Activated CD4-positive, alpha-beta T cell treated with anti-CD3 and anti-CD28 coated beads for 36 hours (primary cell): ENCODE measurements at places on chromosomes 3 and 15. TPM values are rescaled to one million over a fixed set of nuclear protein-coding genes. Genes with fewer than 3 reads are reported as not detected.

DNA sequence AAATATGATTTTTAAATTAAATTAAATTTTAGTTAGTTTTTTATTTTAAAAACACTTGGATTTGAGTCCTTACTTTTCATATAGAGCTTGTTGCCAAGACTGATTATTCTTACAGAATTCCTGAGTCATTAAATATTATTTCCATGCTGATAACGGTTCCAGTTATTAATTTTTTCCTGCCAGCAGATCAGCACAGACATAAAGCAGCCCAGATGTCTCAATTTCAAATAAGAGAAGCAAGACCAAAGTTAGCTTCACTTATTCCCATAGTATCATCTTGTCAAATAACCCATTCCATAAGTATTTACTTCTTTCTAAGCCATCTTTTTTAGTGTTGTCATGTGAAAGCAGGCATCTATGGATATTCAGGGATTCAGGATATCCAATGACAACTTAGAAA lies 75.3 kb downstream of the SSR3 start:
- H3K4me3 ChIP-seq, result no peak overlapping the region
- no peaks in the 10 kb centered on the region for H3K36me3 ChIP-seq
- H3K27ac ChIP-seq, result no peak overlapping the region
- peaks cover 9% of the 10 kb centered on the region for H3K27me3 ChIP-seq
- no peak for DNase-seq

DNA sequence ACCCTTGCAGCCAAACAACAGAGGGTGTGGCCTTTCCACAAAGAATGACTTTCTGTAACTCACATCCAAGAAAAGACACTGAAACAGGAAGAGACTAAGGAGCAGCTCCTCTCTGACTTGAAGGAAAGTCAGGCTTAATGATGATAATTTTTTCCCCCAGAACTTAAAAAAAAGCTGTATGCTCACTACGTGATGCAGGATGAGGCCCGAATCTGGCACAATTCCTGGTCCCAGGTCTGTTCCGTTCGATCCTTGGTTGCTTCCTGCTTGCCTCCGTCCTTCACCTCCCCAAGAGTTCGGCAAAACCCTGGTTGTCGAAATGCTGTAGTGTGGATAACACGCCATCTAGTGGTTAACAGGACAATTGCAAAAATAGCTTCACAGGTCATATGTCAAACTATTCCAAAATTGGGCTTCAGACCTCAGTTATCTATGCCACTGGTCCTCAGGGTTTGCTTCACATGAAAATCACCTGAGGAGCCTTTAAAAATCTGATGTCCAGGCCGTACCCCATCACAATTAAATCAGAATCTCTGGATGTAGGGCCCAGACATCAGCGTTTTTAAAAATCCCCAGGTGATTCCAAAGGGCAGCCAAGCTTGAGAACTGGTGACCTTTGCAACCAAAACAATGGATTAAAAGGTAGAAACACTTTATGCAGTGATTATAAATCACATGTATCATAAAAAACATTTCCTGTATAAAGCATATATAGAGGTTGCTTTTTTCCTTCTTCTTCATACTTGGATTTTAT lies 28.1 kb upstream of the SYNM start:
- peak; percentile 58 for DNase-seq
- peak overlapping the region; percentile 89 for H3K27ac ChIP-seq
- H3K4me3 ChIP-seq, result peak overlapping the region; percentile 65

GRCh38 chr3:169300436-169300835 lies 363.1 kb downstream of the MECOM start:
- no peaks in the 10 kb centered on the region for H3K4me1 ChIP-seq
- no peak overlapping the region for H3K27ac ChIP-seq
- H3K36me3 ChIP-seq, result no peaks in the 10 kb centered on the region
- DNase-seq, result no peak
- H3K4me3 ChIP-seq, result no peak overlapping the region

Gene MTHFS
- 36.1 TPM for total RNA-seq

GRCh38 chr3:157789162-157789561 lies 285.9 kb upstream of the VEPH1 start:
- no peak overlapping the region for H3K4me3 ChIP-seq
- no peaks in the 10 kb centered on the region for H3K4me1 ChIP-seq
- DNase-seq, result no peak
- no peaks in the 10 kb centered on the region for H3K36me3 ChIP-seq
- H3K27ac ChIP-seq, result no peak overlapping the region

DNA sequence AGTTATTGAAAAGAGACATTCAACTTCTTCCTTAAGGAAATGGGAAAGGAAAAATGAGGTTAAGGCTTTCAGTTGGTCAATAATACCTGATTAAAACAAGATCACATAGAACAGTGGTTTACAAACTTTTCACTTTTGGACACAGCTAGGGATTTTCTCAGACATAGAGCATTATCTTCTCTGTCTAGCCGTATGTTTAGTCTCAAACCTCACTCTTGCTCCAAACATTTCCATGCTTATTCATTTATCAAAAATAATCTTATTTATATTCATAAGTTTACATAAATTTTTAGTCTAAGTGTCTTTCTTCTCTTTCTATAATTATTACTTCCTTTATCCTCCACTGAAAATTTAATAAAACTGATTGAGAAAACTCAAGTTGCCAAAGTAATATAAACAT lies 114.2 kb upstream of the AZI2 start:
- no peak overlapping the region for H3K27ac ChIP-seq
- H3K36me3 ChIP-seq, result no peaks in the 10 kb centered on the region
- no peaks in the 10 kb centered on the region for H3K4me1 ChIP-seq
- no peak for DNase-seq
- peaks cover 3% of the 10 kb centered on the region for H3K27me3 ChIP-seq

GRCh38 chr3:52435246-52436101 lies 9.4 kb downstream of the SEMA3G start:
- H3K36me3 ChIP-seq, result no peaks in the 10 kb centered on the region
- H3K27me3 ChIP-seq, result no peaks in the 10 kb centered on the region
- H3K27ac ChIP-seq, result no peak overlapping the region
- no peaks in the 10 kb centered on the region for H3K4me1 ChIP-seq

GRCh38 chr3:185629554-185630181 lies 43.6 kb downstream of the SENP2 start:
- peaks cover 7% of the 10 kb centered on the region for H3K4me1 ChIP-seq
- peaks cover 27% of the 10 kb centered on the region for H3K36me3 ChIP-seq
- DNase-seq, result no peak
- H3K4me3 ChIP-seq, result no peak overlapping the region
- H3K27ac ChIP-seq, result no peak overlapping the region
- no peaks in the 10 kb centered on the region for H3K27me3 ChIP-seq

Gene MORC1
- total RNA-seq, result not detected

DNA sequence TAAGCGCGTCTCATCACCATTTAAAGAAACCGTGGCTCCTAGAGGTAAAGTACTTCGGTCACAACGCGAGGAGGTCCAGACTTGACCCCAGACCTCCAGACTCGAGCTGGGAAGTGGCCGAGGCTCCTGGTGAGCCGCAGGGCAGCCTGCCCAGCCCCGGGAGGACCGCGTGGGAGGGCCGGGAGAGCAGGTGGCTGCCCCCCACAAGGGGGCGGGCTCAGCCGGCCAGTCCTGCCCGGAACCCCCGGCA lies at the start of gene SLC27A2:
Gene SLC27A2, plus strand, starts transcription at position 228 of the 250 bp plus-strand sequence. CDS start 232 bp downstream, outside the sequence.
- peaks cover 7% of the 10 kb centered on the region for H3K36me3 ChIP-seq
- peaks cover 26% of the 10 kb centered on the region for H3K4me1 ChIP-seq
- peak within 1 kb of the TSS; percentile 88 for H3K27ac ChIP-seq
- peaks cover 27% of the 10 kb centered on the region for H3K27me3 ChIP-seq
- peak within 1 kb of the TSS; percentile 85 for H3K4me3 ChIP-seq

Gene CNTN6
- not detected for total RNA-seq

Gene LARP6
- not detected for total RNA-seq

DNA sequence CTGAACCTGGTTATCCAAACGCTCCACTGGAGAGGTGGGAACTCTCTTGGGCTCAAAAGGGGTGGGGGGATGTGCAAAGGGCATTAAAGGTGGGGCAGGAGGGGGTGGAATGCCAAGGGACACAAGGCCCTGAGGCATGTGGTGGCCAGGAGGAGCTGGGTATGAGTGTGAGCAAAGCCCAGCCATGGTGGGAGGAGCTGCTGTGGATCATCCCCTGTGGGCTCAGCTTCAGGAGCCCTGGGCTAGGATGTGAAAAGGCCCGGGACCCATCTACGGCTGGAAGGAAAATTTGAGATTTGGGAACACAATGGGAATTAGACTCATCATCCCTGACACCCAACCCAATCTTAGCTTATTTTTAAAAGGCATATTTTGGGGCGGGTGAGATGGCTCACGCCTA lies 33.3 kb downstream of the MGLL start:
- H3K27ac ChIP-seq, result no peak overlapping the region
- peaks cover 7% of the 10 kb centered on the region for H3K27me3 ChIP-seq
- no peak for DNase-seq
- H3K4me3 ChIP-seq, result no peak overlapping the region
- no peaks in the 10 kb centered on the region for H3K4me1 ChIP-seq

Gene GRAMD1C
- total RNA-seq, result 0.87 TPM

DNA sequence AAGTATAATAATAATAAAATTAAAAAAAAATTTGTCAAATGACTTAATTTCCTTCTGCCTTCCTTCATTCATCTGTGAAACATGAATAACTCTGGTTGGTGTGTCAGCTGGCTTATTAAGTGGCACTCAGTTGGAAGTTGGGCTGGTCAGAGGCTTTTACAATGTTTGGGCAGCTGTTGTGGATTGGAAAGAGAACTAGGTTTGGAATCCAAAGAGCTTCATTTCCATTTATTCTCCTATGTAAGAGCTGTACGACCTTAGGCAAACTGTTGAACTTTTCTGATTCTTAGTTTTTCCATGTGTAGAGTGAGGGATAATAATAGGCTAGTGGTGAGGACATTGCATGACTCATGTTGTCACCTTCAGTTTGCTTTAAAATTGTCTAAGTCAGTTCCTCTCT lies 606.7 kb downstream of the PDCD6IP start:
- no peaks in the 10 kb centered on the region for H3K4me1 ChIP-seq
- H3K27ac ChIP-seq, result no peak overlapping the region
- no peaks in the 10 kb centered on the region for H3K27me3 ChIP-seq

- no peak overlapping the region for H3K27ac ChIP-seq
- H3K4me3 ChIP-seq, result no peak overlapping the region
- no peaks in the 10 kb centered on the region for H3K27me3 ChIP-seq
- H3K4me1 ChIP-seq, result no peaks in the 10 kb centered on the region
Observed at GRCh38 chr3:108565506-108565905, 23.7 kb downstream of the CIP2A start.

Gene TM4SF18
- total RNA-seq, result not detected

GRCh38 chr15:25849157-25849921 lies 13.8 kb downstream of the ATP10A start:
- H3K27me3 ChIP-seq, result no peaks in the 10 kb centered on the region
- peak overlapping the region; percentile 76 for H3K4me3 ChIP-seq
- peaks cover 28% of the 10 kb centered on the region for H3K36me3 ChIP-seq
- peak; percentile 54 for DNase-seq
- H3K27ac ChIP-seq, result peak overlapping the region; percentile 100

Gene SLC12A8
- 0.26 TPM for total RNA-seq

DNA sequence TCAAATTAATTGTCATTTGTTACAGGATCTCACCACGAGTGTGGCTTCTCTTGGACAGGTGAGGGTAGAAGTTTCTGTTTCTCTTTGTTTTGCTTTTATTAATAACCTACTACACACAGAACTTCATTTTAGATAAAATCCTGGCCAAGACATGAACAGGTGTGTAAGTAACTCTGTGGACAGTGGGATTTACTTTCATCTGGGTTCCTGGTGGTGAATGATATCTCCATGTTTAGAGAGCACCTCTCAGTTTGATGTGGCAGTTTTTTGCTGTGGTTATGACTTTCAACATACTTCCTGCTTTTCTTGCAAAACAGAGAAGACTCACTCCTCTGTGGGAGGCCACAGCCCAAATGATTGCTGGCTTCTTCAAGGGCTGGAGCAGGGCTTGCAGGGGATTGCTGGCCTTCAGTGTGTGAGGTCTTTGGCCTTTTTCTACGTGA lies 71.1 kb upstream of the XCR1 start:
- peak; percentile 73 for DNase-seq
- peaks cover 1% of the 10 kb centered on the region for H3K36me3 ChIP-seq
- H3K27me3 ChIP-seq, result peaks cover 51% of the 10 kb centered on the region
- H3K4me1 ChIP-seq, result peaks cover 31% of the 10 kb centered on the region
- peak overlapping the region; percentile 62 for H3K27ac ChIP-seq

GRCh38 chr3:68809596-68809995 lies 122.8 kb downstream of the TAFA4 start:
- no peaks in the 10 kb centered on the region for H3K36me3 ChIP-seq
- DNase-seq, result no peak
- H3K27ac ChIP-seq, result no peak overlapping the region
- H3K4me1 ChIP-seq, result no peaks in the 10 kb centered on the region
- no peak overlapping the region for H3K4me3 ChIP-seq

GRCh38 chr3:57391767-57392166 lies 99.3 kb upstream of the ASB14 start:
- no peaks in the 10 kb centered on the region for H3K27me3 ChIP-seq
- no peaks in the 10 kb centered on the region for H3K36me3 ChIP-seq
- no peak overlapping the region for H3K27ac ChIP-seq
- DNase-seq, result no peak

Gene TUSC7
- total RNA-seq, result not detected

DNA sequence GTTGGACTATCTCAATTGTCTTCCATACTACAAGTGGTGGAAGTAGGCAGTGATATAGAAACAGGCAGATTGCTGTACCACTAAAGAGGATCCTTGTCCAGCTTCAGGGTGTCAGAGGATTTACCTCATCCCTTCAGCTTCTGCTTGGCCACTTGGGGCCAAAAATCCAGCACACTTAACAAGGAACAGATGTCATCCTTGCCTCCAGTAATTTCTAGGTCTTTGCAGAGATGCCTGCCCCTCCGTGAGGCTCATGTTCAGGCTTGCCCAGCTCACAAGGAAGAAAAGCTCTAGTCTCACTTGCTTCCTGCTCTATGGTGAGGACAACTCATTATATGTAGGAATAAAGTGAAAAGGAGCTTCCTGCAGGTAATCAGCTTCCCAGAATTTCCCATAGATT lies 510.3 kb downstream of the EPHA3 start:
- H3K27ac ChIP-seq, result no peak overlapping the region
- H3K27me3 ChIP-seq, result no peaks in the 10 kb centered on the region
- no peak overlapping the region for H3K4me3 ChIP-seq
- H3K4me1 ChIP-seq, result no peaks in the 10 kb centered on the region
- H3K36me3 ChIP-seq, result no peaks in the 10 kb centered on the region
- no peak for DNase-seq

DNA sequence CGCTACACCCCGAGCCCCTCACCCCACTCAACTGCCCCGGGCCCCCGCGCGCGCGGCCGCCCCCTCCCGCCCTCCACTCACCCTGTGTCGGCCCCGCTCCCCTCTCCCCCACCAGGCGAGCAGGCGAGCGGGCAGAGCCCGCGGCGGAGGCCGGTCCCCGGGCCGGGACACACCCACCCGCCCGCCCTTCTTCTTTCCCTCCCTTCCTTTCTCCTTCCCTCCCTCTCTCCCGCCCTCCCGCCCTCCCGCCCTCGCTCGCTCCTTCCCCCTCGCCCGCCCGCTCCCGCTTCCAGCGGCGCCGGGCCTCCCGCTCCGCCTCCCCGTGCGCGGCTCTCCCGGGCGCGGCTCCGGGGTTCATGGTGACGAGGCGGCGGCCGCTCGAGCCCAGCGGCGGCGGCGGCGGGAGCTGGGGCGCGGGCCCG lies at the start of gene CTDSPL:
Gene CTDSPL, plus strand, starts transcription at position 261 of the 422 bp plus-strand sequence. CDS start 320 bp downstream, outside the sequence.
- H3K4me1 ChIP-seq, result peaks cover 23% of the 10 kb centered on the region
- H3K4me3 ChIP-seq, result peak within 1 kb of the TSS; percentile 75
- H3K36me3 ChIP-seq, result no peaks in the 10 kb centered on the region
- H3K27ac ChIP-seq, result peak within 1 kb of the TSS; percentile 78
- peaks cover 5% of the 10 kb centered on the region for H3K27me3 ChIP-seq

Gene ITIH1
- not detected for total RNA-seq
